ENCODE measurements at places on chromosomes 3 and 15. TPM values are rescaled to one million over a fixed set of nuclear protein-coding genes. Genes with fewer than 3 reads are reported as not detected.

Gene GOLGA6A
- not detected for total RNA-seq

Gene SMC4
- 317 TPM for total RNA-seq

Gene ZNF860
- total RNA-seq = 0.60 TPM

Gene HPS3
- total RNA-seq = 40.5 TPM

Gene BNC1
- total RNA-seq = 8.8 TPM

Gene DUOXA2
- not detected for total RNA-seq
